SK-N-DZ (cell line): ENCODE measurements at places on chromosomes 13 and 19.

GRCh38 chr13:20402881-20403280, 122.8 kb downstream of the CRYL1 start:
- DNase-seq = no peak

- DNase-seq = no peak
These were observed 131.0 kb downstream of the TEX29 start for GRCh38 chr13:111451402-111451801.

- no peak for DNase-seq
These were observed 73.0 kb downstream of the ANKRD10 start for GRCh38 chr13:110841846-110842245.

- no peak for DNase-seq
These were observed 289.9 kb downstream of the DIAPH3 start for GRCh38 chr13:59873856-59874255.
